ENCODE measurements at places on chromosomes 12 and 14. TPM values are rescaled to one million over a fixed set of nuclear protein-coding genes. Genes with fewer than 3 reads are reported as not detected.

The AMN gene
- total RNA-seq: under 0.01 TPM

The CAPS2 gene
- total RNA-seq: 7.8 TPM

The GPR132 gene
- under 0.01 TPM for total RNA-seq

The KRT73 gene
- total RNA-seq: not detected

The FCF1 gene
- 22.5 TPM for total RNA-seq

The TAS2R8 gene
- total RNA-seq: 0.43 TPM

The OR8S1 gene
- total RNA-seq: not detected

The ZCCHC8 gene
- total RNA-seq: 22.5 TPM

The GALNT9 gene
- total RNA-seq: not detected

The ANKS1B gene
- 0.64 TPM for total RNA-seq

DNA sequence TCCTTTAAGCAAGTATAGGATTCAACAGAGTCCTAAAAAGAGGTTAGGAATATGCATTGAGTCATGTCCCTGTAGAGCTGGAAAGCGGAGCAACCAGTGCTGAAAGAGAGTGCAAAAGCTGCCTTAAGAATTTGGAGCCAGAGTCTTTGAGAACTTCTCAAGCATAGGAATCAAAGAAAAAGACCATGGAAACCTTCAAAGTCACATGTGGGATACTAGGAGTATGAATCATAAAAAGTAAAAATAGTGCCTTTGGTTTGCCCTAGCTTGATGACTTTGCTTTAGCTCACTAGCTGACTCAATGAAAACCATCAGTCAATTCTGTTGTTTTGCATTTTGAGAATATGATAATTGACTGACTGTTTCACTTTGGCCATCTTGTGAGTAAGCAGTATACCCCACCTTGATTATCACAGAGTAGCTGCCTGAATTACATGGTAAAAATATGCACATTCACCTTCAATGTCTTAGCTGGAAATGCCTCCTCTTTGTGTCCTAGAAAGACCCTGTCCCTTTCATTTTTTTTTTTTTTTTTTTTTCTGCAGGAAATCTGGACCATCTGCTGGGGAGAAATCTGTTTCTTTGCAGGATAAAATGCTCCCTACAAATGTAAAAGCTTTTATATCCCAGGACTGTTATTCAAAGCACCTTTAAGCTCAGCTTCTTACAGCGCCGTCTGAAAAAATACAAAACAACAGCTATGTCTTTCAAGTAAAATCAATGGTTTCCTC lies 248.6 kb upstream of the KRR1 start:
- DNase-seq: peak; percentile 39

- peak; percentile 73 for DNase-seq
Observed at GRCh38 chr14:77000340-77001270, 27.9 kb downstream of the IRF2BPL start.

GRCh38 chr12:45214071-45214470 lies 1.8 kb upstream of the ANO6 start:
- no peak for DNase-seq

DNA sequence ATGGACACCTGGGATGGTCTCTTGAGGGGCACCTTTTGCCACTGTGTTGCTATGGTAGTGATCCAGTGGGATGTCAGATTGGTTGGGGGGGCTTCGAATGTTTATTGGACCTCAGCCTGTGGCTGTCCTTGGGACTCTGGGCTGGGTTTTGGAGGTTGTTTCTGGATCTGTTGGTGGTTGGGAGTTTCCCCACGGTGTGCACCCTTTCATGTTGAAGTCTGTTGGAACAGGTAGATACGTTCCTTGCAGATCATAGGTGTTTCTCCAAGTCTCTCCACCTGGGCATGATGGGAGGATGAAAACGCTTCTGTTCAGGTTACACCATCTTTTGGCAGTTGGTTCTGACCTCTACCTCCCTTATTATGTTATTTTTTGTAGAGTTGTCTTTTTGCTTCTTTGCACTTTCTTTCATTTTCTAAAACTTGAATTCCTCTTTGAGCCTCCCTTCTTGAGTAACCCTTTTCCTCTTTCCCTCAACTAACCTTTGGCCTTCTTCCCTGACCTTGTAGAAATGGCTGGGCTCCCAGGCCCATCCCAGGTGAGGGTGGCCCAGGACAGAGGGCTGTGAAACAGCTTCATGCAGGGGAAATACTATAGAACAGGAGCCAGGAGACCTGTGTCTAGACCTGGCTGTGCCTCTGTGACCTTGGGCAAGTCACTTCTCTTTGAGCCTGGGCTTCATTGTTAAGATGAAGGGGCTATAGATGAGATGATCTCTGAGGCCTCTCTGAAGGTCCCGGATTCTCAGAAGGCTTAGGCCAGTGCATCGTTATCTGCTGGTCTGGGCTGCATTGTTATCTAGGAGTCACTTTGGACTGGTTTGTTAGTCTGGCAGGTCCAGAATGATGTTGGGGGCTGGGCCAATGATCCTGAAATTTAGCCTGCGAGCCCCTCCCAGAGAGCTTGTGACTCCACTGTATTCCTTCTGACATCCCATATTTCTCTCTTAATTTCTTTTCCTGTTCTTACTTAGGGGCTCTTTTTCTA lies 2.0 kb downstream of the ATN1 start:
- DNase-seq: no peak

- no peak for DNase-seq
Observed at GRCh38 chr14:36504771-36505175, 15.3 kb downstream of the NKX2-1 start.

GRCh38 chr14:92316937-92317336 lies 6.0 kb upstream of the SLC24A4 start:
- DNase-seq: no peak

DNA sequence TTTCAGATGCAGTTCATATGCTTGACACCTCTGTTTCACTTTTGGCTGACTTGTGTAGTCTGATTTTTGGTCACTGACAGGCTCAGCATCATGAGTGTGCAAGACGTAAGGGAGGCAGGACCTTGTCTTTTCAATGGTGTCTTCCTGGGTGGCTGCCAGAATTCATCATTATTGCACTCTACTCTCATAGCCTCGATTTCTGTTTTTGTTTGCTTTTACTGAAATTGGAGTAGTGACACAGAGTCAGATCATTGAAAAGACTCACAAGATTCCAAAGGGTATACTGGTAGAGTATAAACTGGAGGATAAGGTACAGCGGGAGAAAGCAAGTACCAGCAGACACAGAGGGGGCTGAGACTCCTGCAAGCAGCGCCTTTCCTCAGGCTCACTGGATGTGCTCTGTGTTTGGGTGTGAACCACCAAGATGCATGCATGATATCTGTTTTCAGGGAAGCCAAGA lies 126.3 kb upstream of the FGD4 start:
- DNase-seq: no peak

DNA sequence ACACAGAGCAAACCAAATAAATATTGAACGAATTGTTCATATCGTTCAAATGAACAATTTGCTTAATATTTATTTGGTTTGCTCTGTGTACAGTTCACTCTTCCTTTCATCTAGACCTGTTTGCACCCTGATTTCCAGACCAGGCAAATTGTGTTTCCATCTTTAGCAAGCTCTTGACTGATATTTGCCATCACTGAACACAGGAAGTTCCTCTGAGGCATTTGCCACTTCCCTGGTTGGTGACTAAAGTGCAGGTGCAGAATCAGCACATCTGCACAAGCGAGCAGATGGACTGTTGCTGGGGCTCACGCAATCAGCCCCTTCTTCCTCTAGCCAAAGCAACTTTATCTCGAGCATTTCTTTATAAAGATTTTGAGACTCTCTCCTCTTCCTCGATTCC lies 112.9 kb downstream of the DAAM1 start:
- DNase-seq: no peak

- no peak for DNase-seq
Observed at GRCh38 chr12:71456316-71456715, 16.7 kb downstream of the LGR5 start.

- no peak for DNase-seq
Observed at GRCh38 chr14:57987051-57987450, 121.2 kb upstream of the SLC35F4 start.

- no peak for DNase-seq
Observed at GRCh38 chr12:89833337-89834252, 125.0 kb upstream of the ATP2B1 start.

- DNase-seq: peak; percentile 43
Observed at GRCh38 chr12:7376196-7376595, 67.8 kb downstream of the CD163L1 start.

DNA sequence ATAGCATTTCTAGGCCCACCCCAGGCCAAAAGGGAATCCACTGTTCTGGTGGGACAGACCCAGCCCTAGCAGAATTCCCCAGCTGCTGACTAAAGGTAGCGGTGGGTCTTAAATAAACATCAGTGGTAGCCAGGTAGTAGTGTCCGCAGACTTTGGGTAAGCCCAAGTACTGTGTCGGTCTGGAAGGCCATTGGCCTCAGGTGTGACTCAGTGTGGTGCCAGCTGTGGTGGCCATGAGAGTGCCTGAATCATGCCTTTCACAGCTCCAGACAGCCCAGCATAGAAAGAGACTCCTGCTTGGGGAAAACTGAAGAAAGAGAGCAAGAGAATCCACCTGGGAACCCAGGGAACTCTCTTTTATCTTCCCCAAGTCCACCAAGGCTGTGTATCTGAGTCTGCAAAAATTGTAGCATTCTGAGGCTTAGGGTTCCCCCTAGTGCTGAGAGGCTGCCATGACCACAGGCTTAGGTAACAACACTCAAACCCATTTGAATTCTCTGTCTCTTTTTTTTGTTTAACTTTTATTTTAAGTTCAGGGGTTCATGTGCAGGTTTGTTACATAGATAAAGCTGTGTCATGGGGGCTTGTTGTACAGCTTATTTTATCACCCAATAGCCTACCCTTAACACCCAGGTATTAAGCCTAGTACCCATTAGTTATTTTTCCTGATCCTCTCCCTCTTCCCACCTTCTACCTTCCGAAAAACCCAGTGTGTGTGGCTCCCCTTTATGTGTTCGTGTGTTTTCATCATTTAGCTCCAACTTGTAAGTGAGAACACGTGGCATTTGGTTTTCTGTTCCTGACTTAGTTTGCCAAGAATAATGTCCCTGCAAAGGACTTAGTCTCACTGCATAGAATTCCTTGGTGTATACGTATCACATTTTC lies 16.7 kb upstream of the CD163L1 start:
- peak; percentile 65 for DNase-seq

DNA sequence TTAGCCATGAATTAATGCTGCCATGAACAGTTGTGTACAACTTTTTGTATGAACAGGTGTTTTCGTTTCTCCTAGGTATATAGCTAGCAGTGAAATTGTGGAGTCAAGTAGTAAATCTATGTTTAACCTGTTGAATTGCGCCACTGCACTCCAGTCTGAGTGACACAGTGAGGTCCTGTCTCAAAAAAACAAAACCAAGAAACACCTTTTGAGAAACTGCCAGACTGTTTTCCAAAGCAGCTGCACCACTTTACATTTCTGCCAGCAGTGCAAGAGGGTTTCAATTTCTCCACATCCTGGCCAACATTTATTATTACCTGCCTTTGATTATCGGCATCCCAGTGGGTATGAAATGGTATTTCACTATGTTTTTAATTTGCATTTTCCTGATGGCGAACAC lies 3.3 kb upstream of the PLEKHG3 start:
- DNase-seq: no peak

- no peak for DNase-seq
Observed at GRCh38 chr12:24424889-24425600, 475.6 kb upstream of the SOX5 start.

- DNase-seq: no peak
Observed at GRCh38 chr12:23585782-23586163, 363.7 kb downstream of the SOX5 start.

DNA sequence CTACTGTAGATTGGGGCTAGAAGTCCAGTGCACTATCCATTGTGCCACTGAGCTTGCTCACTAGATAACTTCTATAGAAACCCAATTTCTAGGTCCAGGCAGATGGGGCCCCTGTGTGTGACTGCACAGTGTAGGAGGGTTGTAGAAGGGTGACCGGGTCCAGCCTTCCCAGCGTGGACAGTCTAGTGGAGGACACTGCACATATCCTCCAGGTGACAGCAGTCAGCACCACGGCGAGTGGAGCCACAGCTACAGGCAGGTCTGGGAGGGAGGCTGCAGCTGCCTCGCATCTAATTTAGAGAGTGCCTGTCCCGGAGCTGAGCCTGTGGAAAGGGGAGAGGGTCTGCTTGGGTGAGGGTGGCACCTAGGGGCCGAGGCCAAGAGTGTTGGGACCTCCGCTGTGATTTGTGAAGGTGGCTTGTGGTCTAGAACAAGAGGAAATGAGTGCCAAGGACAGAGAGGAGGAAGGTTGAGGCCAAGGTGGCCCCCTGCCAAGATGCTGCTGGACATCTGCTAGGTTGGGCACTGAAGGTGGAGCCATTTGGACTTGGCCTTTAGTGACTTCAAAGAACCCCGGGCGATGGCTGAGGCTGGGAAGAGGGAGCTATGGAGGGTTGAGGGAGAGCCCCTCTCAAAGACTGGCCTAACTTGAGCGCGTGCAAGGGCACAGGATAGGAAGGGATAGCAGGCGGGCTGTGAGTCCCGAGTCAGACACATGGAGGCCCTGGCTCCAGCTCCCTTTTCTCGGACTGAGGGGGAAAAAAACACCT lies 46.0 kb upstream of the TRAF3 start:
- no peak for DNase-seq

- peak; percentile 35 for DNase-seq
Observed at GRCh38 chr12:28457785-28458184, 267.5 kb downstream of the CCDC91 start.

DNA sequence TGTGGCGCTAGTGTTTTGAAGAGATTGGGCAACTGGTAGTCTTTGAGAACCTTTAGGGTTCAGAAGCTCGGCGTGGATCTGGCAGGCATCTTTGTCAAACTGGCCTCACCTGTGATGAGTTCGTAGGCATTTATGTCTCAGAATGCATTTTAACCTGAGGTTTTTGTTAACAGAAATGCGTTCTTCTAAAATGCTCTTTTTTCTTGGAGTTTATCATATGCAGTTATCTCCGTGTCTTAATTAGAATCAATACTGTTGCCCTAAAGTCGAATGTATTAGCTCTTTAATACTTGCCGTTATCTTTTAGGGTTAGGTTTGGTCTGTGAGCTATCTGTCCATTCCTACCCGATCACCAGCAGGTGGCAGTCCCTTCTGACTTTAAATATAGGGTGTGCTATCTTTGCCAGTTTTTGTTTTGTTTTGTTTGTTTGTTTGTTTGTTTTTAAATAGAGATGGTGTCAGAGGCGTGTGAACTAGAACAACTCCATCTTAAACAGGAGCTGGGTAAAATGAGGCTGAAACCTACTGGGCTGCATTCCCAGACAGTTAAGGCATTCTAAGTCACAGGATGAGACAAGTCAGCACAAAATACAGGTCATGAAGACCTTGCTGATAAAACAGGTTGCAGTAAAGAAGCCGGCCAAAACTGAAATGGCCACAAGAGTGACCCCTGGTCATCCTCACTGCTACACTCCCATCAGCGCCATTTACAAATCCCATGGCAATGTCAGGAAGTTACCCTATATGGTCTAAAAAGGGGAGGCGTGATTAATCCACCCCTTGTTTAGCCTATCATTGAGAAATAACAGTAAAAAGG lies 1.4 kb downstream of the ATF1 start:
- DNase-seq: peak; percentile 65

DNA sequence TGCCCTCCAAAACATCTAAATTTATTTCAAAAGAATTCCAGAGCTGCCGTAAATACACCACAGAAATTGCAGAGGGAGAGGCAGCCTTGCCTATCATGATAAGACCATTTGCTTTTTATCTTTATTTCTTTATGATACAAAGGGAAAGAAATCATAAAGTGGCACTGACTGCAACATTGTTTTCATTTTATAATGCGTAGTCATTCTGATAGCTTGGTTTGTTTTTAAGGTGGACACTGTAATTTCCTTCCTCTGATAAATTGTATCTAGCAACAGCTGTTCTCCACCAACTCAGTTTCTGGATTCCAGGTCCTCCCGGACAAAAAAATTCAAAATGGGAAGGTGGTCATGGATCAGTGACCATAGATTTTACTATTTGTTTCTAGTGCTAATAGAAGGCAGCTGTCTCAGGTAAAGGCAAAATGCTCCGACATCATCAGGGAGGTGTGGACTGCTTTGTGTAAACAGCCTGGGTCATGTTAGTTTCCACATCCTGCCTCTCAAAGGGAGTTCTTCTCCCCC lies 623 bp upstream of the TSPAN8 start:
- DNase-seq: no peak

Measured in fibroblast of villous mesenchyme (primary cell).